ENCODE measurements at places on chromosomes 5 and 9.

DNA sequence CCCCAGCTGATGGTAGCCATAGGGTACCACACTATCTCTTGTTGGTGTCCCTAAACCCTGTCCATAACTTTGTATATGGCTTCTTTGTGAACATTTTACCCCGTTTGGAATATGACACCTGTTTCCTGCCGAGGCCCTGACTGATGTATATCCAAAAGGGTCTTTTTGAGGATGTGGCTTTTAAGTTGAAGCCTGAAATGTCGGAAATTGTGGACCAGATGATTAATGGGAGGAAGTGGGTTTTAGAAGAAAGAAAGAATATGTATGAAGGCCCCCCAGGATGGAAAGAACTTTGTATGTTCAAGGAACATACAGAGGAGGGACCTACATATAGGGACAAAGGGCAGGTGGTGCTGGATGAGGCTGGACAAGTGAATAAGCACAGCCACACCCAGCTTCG lies 16.7 kb upstream of the TNFSF8 start:
- DNase-seq = no peak

DNA sequence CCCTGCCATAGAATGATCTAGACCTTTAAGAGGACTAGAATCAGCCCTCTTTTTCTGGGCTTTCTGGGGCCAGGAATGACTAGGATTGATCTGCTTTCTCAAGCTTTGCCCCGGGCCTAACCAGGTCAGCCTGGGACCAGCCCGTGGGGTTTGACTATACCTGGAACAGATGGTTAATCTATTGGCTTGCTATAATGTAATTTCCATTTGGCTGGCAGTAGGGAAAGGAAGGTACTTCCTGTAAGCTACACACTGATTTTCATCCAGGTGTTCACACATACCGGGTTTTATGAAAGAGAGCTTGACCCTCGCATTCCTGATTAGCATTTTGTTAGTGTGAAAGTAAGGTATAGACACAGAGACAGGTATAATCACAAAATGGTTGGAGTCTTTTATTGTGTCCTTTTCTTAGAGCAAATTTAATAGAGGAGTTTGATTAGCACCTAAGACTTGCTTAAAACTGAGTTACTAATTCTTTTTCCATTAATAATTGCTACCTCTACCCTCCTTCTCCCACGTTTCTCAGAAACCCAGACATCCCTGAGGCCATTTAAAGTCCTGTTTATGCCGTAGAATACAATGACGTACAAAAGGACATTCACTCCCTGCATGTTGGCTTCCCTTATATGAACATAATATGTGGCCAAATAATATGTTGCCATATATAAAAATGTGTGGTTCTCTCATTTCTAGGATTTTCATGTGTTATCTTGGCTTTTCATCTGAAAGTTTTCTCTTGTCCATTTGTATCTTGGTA lies 17.3 kb downstream of the LNPEP start:
- DNase-seq = no peak

DNA sequence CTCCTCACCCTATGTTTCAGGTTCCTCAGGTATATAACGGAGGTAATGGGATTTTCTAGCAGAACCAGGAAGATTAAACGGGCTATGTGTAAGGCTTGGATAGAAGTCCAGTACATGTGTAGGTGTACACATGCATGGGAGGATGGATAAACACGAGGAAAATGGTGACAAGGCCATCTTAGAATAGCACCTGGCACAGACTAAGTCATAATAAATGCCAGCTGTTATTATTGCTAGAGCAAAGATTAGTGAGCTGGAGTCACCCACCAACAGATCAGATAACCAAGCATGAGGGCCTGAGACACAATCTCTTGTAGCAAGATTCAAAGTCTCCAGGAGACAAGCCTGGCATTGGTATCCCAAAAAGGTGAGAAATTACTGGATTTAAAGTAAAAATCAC lies 21.1 kb downstream of the SPOCK1 start:
- no peak for DNase-seq

DNA sequence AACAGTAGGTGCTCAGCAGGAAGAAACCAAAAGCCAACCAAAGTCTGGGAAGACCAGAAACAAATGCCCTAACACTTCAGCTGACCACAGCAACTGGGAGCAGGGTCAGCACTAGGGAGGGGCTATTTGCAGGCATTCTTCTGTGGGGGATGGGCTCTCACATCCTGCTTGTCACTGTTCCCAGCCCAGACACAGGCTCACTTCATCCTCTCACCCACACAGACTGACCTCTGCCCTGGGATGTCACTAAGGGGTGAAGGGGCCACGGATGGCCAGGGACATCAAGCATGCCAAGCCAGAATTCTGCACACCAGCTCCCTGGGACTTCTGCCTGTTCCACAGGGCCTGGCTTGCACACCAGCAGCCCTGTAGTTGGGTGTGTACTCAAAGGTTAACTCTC lies 28.7 kb downstream of the GFRA3 start:
- no peak for DNase-seq

- no peak for DNase-seq
These were observed 179.5 kb downstream of the TMEM38B start for GRCh38 chr9:105873801-105874200.

DNA sequence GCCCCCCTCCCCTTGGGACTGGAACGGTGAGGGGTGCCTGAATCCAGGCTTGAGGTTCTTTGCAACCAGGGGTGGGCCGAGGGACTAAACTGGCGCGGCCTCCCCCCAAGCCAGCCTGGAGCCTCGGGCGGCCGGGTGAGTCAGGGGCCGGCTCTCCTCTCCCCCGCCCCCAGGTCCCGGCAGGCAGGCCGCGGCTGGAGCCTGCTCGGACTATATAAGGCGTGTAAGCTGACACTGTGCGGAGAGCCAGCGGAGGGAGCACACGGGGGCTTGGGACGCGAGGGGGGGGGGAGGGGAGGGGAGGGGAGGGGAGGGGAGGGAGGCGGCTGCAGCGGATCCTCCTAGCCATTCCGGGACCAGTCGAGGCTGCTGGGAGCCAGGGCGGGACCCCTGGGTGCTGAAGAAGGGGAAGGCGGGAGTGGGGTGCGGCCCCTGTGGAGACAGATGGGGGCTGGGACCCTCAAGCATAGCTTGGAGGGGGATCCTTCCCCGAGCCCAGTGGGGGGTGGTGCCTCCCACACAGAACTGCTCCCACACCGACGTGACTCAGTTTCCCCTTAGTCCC lies 595 bp downstream of the PDLIM7 start:
- DNase-seq = no peak

DNA sequence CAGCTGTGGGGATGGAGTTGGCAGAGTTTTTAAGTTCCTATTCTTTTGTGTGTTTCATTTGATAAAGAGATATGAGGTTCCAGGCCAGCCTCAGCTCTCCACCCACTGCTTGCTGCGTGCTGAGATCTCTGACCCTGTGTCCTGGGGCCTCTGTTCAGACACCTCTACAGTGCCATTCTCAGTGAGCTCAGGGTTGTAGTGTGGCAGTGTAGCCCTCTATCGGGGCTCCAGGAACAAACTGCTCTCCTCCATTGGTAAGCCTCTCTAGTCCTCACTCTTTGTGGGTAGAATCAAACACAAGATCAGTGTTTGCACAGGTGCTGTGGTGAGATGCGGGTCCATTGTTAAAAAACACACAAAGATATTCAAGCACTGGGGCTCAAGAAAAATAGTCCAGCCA lies 386.6 kb upstream of the RPS23 start:
- DNase-seq = no peak

- no peak for DNase-seq
These were observed 166.4 kb downstream of the SLF1 start for GRCh38 chr5:94784536-94785505.

GRCh38 chr5:73917433-73917832 lies 291.4 kb downstream of the ARHGEF28 start:
- no peak for DNase-seq

Measured in stimulated activated CD4-positive, alpha-beta T cell treated with anti-CD3 and anti-CD28 coated beads, Interleukin-1b, Interleukin-23, amount 100 ng/mL, for 48 hours (primary cell).